ENCODE measurements at places on chromosomes 2 and 18.

DNA sequence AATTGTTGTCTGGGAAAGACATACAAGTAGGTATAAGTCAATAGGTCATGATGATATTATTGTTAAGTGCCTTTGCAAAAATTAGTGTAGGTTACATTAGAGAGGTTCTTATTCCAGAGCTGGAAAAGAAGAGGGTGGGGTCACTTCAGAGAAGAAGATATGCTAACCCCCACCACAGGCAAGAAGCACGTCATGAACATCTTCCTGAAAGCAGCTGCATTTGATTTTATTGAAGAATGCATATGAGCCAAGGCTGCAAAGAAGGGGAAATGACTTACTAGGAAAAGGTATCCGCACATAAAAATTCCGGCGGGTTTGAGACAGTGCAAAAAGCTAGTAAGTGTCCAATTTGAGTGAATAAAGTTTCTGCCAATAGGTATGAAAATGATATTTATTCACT lies 195.3 kb upstream of the CDH2 start:
- H3K4me1 ChIP-seq = no peaks in the 10 kb centered on the region
- H3K4me3 ChIP-seq = no peak overlapping the region
- H3K27ac ChIP-seq = no peak overlapping the region
- peaks cover 6% of the 10 kb centered on the region for H3K27me3 ChIP-seq

- H3K27me3 ChIP-seq = peaks cover 1% of the 10 kb centered on the region
- peak overlapping the region; percentile 64 for H3K4me3 ChIP-seq
- H3K27ac ChIP-seq = peak overlapping the region; percentile 79
- peaks cover 15% of the 10 kb centered on the region for H3K36me3 ChIP-seq
Measured at GRCh38 chr2:54047091-54047490, 68.3 kb upstream of the ACYP2 start.

- peaks cover 97% of the 10 kb centered on the region for H3K4me1 ChIP-seq
- peaks cover 3% of the 10 kb centered on the region for H3K27me3 ChIP-seq
- no peak for DNase-seq
- no peaks in the 10 kb centered on the region for H3K36me3 ChIP-seq
- peak overlapping the region; percentile 50 for H3K4me3 ChIP-seq
Measured at GRCh38 chr2:8329660-8330622, 351.9 kb upstream of the ID2 start.

DNA sequence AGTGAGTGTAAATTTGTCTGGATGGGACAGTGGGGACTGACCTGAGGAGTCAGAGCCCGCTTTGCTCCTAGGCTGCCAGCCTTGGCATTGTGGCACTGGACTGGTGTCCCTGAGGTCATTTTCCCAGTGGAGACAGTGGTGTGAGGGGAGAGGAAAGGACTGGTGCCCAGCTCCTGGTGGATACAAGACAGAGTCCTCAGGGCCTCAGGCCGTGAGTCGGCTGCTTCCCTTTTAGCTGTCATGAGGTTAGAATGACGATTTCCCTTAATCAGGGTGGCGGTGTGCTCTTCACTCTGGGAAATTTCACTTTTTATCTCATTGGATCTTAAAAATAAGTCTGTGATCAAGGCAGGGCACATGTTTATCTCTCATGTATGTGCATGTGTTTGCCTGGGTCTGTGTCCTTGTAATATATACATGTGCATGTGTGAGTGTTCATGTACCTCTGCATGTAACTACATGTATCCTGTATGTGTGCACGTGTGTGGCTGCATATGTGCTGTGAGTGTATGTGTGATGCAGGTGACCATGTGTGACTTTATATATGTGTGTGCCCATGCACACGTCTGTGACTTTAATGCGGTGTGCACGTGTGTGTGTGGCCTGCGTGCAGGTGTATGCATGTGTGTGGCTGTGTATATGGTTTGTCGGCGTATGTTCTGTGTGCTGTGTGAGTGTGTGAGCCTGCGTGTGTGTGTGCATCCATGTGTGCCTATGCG lies 55.7 kb downstream of the GLI2 start:
- no peak for DNase-seq
- peaks cover 3% of the 10 kb centered on the region for H3K27me3 ChIP-seq
- H3K4me1 ChIP-seq = no peaks in the 10 kb centered on the region
- no peak overlapping the region for H3K4me3 ChIP-seq
- no peaks in the 10 kb centered on the region for H3K36me3 ChIP-seq
- no peak overlapping the region for H3K27ac ChIP-seq

GRCh38 chr2:219417374-219417773 lies 803 bp upstream of the DES start:
- no peaks in the 10 kb centered on the region for H3K36me3 ChIP-seq
- H3K4me1 ChIP-seq = no peaks in the 10 kb centered on the region
- H3K4me3 ChIP-seq = no peak overlapping the region
- no peak overlapping the region for H3K27ac ChIP-seq

DNA sequence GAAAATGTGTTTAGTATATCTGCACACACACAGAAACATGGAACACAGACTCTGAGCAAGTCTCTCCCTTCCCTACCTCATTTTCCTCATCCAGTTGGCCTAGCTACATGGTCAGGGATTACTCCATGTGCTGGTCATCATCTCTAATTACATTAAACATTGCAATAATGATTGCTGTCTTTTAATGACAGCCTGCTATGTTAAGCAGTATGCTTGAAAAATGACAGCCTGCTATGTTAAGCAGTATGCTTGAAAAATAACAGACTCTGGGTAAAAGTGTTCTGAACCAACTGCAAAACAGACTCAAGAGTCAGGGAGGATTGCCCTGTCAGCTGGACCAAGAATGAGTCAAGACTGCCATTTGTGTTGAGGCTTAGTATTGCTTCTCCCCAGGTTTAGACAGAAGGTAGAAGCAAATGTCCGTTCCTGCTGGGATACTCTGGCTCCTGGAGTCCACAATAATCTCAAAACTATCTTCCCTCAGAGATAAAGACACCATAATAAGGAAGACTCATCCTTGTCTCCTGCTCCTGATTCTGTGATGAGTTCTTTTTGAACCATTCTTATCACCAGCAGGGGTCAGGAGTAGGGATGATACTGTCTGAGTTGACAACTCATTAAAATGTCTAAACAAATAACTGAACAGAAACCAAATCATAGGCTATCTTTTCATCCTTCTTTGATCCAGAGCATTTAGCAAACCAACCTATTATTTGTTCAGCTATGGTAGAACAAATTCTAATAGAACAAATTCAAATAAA lies 57.7 kb downstream of the CCDC93 start:
- no peak overlapping the region for H3K4me3 ChIP-seq
- H3K27me3 ChIP-seq = no peaks in the 10 kb centered on the region
- DNase-seq = no peak

DNA sequence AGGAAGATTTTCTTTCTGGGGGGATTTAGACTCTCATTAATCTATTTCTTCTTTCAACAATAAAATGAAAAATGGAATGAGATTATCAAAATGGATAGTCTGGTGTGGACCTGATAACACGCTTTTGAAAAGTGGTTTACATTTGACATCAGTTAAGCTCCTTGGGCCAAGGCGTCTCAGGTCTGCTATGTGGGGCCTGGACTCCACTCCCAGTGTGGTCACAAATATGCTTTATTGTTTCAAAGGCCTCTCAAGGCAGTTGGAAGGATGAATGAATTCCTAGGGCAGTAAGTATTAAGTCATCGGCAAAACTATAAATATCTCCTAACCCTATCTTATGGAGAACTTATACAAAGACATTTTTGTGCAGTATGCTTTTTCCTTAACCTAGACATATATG lies 74.5 kb downstream of the ETAA1 start:
- H3K27me3 ChIP-seq = no peaks in the 10 kb centered on the region
- H3K36me3 ChIP-seq = no peaks in the 10 kb centered on the region
- no peak overlapping the region for H3K27ac ChIP-seq
- DNase-seq = no peak

GRCh38 chr2:26532301-26533250 lies 54.7 kb upstream of the OTOF start:
- DNase-seq = no peak
- no peaks in the 10 kb centered on the region for H3K36me3 ChIP-seq
- no peaks in the 10 kb centered on the region for H3K27me3 ChIP-seq
- no peak overlapping the region for H3K4me3 ChIP-seq

DNA sequence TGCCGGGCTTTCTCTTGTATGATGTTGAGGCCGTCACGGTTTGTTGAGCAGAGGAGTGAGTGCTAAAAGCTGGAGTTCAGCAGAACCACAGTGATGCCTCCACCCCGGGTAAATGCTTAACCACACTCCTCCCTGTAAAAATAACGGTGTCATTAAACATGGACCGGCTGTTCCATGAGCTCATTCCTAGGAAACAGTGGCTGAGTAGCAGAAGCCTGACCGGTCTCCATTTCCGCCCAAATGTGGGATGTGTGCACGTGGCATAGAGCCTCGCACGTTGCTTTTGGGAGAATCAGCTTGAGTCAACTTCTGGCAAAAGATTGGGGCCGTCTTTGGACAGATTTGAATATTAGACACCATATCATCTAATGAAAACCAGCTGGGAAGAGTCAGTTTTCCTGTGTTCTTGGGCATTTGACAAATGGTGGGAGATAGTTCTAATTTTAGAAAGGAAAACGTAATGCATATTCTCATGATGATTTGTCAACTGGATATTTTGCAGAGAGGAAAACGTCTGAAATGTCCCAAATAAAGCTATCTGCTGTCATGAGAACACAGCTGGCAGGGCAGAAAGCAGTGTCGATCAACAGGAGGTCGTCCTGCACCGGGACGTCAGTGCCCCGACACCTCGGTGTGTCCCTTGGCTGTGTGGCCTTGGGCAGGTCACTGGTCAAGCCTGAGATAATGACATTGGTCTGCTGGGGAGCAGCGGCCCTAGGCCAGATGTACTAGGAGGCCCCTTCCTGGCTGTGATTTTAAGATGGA lies 42.4 kb downstream of the LRRFIP1 start:
- peak overlapping the region; percentile 4 for H3K27ac ChIP-seq
- H3K27me3 ChIP-seq = peaks cover 20% of the 10 kb centered on the region
- peaks cover 23% of the 10 kb centered on the region for H3K4me1 ChIP-seq
- no peak for DNase-seq
- no peak overlapping the region for H3K4me3 ChIP-seq

DNA sequence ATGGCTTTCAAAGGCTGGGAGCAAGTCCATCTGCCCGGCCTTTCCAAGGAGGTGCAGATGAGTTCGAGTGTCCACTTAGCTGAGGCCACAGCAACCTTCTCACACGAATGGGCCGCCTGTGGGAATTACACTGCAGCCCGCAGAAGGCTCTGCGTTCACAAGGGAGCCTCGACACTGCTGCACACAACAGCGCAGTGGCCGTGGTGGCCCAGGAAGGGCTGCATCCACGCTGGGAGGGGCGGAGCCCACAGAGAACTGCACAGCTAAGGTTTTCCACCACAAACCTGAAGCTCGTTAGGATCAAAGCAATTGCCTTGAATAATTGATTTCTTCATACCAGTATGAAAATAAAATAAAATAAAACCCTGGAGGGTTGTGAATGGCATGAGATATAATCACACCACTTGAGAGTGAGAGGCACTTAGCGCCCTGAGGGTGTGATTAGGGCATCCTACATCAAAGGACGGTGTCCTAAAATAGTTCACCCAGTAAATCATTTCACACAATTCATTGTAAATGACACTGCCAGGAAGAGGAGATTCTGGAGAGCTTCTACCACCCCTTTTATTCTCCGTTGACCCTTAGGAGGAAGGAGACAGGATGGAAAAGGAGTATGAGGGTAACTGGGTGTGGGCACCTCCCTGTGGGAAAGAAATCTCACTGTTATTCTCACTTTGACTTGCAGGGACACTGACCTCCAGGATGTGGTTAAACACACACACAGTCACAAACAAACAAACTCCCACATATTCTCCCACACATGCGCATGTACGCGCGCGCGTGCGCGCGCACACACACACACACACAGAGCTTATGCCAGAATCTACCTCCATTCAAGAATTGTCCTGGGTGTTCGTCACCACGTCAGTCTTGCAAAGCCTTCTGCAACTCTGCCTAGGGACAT lies 256.6 kb upstream of the ID2 start:
- peak; percentile 89 for DNase-seq
- H3K27ac ChIP-seq = peak overlapping the region; percentile 88
- H3K4me1 ChIP-seq = peaks cover 100% of the 10 kb centered on the region
- peaks cover 6% of the 10 kb centered on the region for H3K36me3 ChIP-seq
- peak overlapping the region; percentile 85 for H3K4me3 ChIP-seq

GRCh38 chr2:168145011-168145410 lies 102.4 kb downstream of the STK39 start:
- no peak for DNase-seq
- H3K27me3 ChIP-seq = no peaks in the 10 kb centered on the region

GRCh38 chr2:113692698-113693428 lies 63.6 kb downstream of the SLC35F5 start:
- H3K36me3 ChIP-seq = no peaks in the 10 kb centered on the region
- H3K4me1 ChIP-seq = peaks cover 23% of the 10 kb centered on the region
- peak; percentile 39 for DNase-seq
- H3K27ac ChIP-seq = peak overlapping the region; percentile 87

GRCh38 chr2:53252115-53252514 lies 515.5 kb upstream of the CHAC2 start:
- no peak overlapping the region for H3K4me3 ChIP-seq
- no peaks in the 10 kb centered on the region for H3K36me3 ChIP-seq
- H3K27me3 ChIP-seq = no peaks in the 10 kb centered on the region
